ENCODE measurements at places on chromosomes 12 and 14.

DNA sequence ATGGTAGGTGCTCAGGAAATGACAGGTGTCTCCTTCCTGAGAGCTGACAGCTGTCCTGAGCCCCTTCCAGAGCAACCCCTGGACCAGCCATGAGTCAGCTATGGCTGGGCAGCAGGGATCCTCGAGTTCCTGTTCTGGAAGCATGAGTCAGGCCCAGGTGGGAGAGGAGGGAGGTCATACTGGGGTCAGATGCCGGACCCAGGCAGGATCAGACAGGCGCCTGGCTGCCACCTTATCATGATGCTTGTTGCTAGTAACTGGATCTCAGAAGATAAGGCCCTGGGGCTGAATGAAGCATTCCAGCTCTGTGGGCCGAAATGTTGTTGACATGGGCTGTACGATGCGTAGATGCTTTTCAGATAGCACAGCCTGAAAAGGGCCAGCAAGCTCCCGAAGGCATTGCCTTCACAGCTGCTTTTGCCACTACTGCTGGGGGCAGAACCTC, 17.4 kb upstream of the KRT7 start:
- no peak for DNase-seq

DNA sequence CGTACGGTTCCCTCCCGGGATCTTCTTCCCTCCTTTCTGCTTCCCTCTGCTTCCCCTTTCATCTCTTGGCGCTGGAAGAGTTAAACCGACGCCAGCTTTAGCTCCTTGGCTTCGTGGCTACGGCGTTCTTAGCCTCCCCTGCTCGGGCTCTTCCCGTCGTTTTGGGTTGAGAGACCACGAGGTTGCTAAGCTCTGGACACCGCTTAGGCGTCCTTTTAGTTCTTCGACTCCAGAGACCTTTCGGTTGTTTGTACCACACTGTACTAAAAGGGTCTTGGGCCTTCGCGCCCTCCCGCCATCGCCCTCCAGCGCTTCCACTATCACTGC, 545 bp downstream of the CPSF2 start:
- peak; percentile 22 for DNase-seq

- DNase-seq = no peak
Measured at GRCh38 chr12:90036637-90037036, 328.0 kb upstream of the ATP2B1 start.

DNA sequence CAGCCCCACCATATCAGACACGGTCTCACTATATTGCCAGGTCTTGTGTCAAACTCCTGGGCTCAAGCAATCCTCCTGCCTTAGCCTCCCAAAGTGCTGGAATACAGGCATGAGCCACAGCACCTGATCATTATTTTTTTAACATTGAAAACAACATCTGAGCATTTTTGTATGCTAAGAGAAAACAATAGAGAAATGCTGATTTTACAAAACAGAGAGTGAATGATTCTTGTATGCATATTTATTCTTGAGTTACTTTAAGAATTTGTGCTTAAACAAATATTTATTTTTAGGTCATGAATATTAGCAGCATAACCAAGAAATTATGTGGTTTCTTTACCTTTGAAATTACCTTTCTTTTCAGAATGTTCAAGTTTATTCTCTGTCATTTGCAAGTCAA, 81.8 kb upstream of the KITLG start:
- DNase-seq = no peak

GRCh38 chr12:43805149-43805859, 813 bp downstream of the TWF1 start:
- no peak for DNase-seq

GRCh38 chr14:103576371-103577024, 13.7 kb downstream of the COA8 start:
- DNase-seq = no peak

DNA sequence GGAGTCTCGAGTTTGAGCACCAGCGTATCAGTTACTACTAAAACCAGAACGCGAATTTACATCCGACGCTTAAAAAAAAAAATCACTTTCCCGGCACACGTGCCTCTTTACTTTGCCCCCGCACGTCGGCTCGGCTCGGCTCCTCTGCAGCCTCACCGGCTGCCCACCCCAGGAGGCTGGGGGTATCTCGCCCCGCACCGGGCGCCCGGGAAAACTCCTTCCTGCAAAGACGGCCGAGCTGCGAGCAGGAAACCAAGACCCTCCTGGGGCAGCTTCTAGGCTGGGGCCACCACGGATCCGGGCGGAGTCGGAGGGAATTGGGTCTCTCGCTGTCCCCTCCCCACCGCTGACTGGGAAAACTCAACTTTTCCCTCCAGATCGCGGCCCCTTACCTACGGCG, 610 bp downstream of the VSIG10 start:
- no peak for DNase-seq

- no peak for DNase-seq
Measured at GRCh38 chr14:63713764-63714163, 14.1 kb downstream of the SGPP1 start.

GRCh38 chr12:29517264-29517663, 19.8 kb upstream of the OVCH1 start:
- DNase-seq = no peak

GRCh38 chr12:87227162-87227561, 802.0 kb downstream of the C12orf50 start:
- DNase-seq = no peak

GRCh38 chr14:50978888-50979287, 34.6 kb upstream of the PYGL start:
- DNase-seq = no peak

DNA sequence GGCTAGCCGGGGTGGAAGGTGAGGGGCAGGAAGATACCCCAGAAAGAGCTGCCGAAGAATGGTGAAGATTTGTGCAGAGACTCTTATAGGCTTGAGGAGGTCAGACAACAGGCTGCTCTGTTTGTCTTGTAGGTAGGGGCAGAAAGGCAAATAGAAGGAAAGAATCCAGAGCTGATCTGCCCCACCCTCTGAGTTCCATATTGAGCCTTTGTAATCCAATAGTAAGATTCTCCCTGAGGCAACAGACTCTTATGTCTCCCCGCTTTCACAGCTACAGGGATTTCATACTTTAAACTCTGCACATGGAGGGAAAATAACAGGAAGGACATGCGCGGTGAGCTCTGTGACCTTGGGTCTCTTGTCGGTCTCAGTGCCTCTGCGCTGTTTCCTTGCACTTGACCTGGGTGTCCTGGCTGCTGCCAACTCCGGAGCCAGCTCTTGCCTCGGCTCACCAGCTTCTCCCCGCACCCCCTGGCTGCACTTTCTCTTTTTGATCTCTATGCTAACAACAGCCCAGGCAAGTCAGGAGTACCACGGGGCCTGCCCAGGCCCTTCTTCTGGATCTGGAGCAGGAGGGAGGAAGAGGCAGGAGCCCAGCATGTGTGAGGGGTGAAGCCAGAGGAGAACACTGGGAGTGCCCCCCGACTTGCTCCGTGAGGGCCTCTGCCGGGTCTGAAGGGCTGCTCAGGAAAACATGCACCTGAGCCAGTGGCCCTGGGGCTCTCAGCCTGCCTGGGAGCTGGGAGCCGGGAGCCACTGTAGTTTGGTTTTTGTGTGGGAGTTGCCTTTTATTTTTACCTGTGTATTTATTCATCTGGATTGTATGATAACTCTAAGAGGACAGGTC, 75.8 kb downstream of the PPP1R36 start:
- DNase-seq = no peak

DNA sequence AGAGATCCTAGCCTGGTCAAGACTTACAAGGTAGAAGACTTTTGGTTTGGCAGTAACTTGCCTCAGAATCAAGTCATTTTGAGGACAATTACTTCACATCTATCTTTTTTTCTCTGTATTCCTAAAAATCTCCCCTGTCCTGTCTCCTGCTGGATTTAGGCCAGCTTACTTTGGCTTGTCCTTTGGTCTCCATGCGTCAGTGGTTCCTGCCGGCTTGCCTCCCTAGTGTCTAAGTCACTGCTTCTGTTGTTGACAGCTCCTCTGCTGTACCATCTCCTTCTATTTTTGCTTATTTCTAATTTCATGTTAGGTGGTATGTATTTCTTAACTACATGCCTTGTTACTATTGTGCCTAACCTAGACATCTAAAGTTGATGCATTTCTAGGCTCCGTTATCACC, 39.7 kb upstream of the FBLN5 start:
- no peak for DNase-seq

GRCh38 chr14:37150414-37150813, 22.0 kb downstream of the SLC25A21 start:
- DNase-seq = no peak

DNA sequence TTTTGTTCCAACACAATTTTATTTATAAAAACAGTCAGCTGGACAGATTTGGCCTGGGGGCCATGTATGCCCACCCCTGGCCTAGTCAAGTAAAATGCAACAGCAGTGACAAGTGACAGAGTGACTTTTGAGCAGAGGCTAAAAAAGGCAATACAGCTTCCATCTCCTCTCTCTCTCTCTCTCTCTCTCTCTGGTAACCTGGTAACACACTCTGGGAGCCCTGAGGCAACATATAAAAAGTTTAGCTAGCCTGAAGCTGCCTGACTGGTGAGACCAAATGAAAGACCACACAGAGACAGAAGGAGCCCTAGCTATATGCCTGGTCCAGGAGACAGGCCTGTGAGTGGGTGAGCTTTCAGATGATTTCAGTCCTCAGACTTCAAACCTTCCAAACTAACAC, 105.4 kb downstream of the DENND5B start:
- no peak for DNase-seq

GRCh38 chr12:2258025-2258424, 205.2 kb downstream of the CACNA1C start:
- DNase-seq = no peak

DNA sequence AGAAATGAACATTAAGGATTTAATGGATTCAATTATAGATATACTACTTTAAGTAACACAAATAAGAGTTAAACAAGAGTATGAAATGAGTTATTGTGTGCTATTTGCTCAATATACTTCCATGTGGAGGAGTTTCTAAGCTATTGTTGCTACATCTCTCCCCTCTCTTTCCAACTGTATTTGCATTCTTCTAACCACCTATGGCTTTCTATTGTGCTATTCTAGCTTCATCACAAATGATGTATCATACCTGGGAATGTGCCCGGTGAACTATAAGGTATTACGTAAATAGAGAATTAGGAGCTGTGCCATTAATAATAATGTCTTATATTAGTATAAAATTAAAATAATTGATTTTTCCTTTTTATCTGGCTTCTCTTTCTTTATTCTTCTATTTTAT, 87.1 kb upstream of the PLEKHG7 start:
- no peak for DNase-seq

- no peak for DNase-seq
Measured at GRCh38 chr14:74326369-74327152, 21.7 kb upstream of the VRTN start.

- DNase-seq = no peak
Measured at GRCh38 chr14:102606296-102606695, 13.8 kb downstream of the RCOR1 start.

GRCh38 chr12:132170094-132170636, 25.9 kb downstream of the NOC4L start:
- DNase-seq = no peak

DNA sequence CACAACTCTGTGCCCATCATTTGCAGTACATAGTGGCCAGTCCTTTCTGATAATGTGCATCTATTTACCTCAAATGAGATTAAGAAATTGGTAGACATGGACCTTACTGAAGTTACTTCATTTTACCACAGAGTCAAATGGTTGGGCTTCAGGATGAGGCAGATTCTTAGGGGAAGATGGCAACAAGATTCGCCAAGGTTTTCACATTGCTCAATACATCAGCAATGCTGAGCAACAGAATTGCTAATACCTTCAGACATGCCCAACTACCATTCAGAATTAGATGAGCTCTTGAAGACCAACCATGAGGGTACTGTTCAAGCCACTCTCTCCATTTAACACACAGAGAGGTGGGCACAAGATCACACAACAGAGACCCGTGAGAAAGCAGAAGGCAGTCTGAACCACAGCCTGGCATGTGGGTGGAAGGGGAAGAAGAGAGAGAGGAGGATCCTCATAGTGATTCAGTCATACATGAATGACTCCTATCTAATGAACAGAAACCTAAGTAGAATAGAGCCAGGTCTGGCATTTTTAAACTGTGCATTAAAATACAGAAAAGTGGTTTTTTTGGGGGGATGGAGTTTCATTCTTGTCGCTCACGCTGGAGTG, 28.5 kb downstream of the CPM start:
- DNase-seq = no peak

DNA sequence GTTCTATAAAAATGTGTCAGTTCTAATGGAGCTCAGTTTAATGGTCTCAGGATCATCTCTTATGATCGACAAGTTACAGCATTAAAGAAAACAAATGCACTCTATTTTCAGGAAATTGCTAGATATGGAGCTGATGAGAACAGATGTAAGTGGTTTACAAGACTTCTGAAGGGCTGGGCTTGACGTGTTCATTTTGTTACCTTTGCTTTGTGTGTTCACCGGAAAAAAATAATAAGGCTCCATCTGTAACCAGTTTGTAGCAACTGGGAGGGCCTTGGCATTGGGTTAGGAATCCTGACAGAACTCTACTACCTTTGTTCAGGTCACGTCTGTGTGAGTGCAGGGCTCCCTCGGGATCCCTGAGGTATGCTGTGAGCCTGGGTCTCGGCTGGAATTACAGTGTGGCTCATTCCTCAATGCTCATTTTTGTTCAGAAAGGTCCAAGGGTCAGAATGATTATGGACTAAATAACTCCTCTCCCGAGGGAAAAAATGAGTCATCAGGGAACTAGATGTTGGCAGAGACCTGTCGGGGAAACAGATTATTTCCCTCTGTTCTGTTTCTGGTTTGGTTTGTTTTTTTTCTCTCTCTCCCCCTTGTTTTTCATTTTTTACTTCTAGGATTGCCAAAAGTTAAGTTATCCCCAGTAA, 158.0 kb downstream of the SLC5A8 start:
- no peak for DNase-seq

DNA sequence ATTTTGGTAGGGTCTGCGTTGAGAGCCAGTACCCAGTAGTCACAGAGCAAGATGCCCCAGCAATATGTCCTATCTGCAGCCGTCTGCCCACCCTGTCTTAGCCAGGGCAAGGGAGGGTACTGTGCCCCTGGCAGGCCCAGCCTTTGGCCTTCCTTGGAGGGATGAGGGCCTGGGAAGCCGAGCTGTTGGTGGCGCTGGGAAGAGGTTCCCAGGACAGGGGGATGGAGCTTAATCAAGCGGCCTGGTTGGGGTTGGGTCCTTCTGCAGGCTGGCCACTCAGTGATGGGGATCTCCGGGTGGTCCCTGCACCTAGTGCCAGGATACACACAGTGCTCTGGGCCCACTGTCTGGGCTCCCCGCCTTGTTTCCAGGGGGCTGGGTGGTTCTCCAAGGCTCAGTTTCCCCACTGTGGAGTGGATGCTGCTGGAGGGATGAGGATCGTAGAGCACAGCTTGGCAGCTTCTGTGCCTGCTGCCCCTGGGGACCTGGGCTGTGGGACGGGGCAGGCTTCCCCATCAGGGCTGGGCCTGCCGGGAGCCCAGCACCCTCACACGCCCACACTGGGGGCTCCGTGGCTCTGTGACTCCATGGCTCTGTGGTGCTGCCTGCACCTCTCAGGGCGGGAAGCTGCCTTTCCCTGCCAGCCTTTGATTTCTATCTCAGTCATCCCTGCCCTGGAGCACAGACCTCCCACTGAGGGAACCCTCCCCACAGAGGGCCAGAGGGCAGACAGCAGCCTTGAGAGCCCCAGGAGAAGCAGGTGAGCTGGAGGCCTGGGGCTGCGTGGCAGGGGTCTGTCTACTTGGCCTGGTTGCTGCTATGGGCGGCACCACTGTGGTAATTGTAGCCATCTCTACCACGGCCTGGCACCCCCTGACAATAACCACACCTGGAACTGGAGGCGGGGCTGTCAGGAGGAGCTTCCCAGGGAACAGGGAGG, 357.0 kb downstream of the TMEM121 start:
- DNase-seq = no peak

- DNase-seq = no peak
Measured at GRCh38 chr14:99600232-99600888, 3.6 kb downstream of the CCDC85C start.

- no peak for DNase-seq
Measured at GRCh38 chr12:24780697-24781368, 168.1 kb downstream of the BCAT1 start.
